ENCODE measurements at places on chromosomes 7 and 10. TPM values are rescaled to one million over a fixed set of nuclear protein-coding genes. Genes with fewer than 3 reads are reported as not detected.

SFRP4 gene
- total RNA-seq: 0.28 TPM

BTBD16 gene
- 1.4 TPM for total RNA-seq

PKD2L1 gene
- 0.08 TPM for total RNA-seq

HECW1 gene
- total RNA-seq: not detected

PTF1A gene
- total RNA-seq: not detected

CCDC172 gene
- total RNA-seq: not detected

CCL26 gene
- total RNA-seq: not detected

SLC18A3 gene
- total RNA-seq: not detected
